ENCODE measurements at places on chromosomes 2 and 18.

- no peak for DNase-seq
Measured at GRCh38 chr2:135183822-135184221, 131.7 kb downstream of the RAB3GAP1 start.

GRCh38 chr2:31087491-31087890, 50.7 kb downstream of the GALNT14 start:
- no peak for DNase-seq

DNA sequence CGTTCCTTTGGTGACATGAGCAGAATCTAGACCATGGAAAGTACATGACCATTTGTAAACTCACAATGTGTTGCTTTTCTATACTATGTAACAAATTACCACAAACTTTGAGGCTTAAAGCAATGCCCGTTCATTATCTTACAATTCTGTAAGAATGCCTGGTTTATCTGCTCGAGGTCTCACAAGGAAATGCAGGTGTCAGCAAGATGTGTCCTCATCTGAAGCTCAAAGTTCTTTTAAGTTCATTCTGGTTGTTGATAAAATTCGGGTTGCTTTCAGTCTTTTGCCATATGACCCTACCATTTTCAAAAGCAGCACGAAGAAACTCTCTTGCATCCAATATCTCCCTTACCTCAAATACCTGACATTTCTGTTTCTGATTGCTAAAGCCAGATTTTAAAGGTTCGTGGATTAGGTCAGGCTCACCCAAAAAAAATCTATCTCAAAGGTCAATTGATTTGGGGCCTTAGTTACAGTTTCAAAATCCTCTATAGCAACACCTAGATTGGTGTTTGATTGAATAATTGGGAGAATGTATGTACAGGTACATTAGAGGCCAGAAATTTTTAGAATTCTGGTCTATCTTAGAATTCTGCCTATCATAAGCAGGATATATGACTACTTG, 125.9 kb downstream of the TMEM131 start:
- peak; percentile 39 for DNase-seq

- DNase-seq = no peak
Measured at GRCh38 chr2:102120701-102121159, 21.8 kb upstream of the IL1R1 start.

DNA sequence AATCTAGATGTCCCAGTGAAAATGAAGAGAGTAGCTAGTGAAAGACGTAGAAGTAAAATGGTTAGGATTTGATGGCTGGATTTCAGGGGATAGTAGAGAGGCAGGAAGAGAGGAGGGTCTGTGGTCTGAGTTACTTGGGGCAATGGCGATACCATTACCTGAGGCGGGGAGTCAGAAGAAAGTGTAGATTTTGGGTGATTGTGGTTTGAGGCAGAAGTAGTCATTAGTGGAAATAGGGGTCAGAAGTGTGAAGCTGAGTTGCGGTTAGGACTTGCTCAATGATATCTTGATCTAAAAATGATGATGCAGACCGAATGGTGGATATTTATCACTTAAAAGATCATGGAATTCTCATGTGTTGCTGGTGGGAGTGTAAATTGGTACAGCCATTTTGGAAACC, 41.0 kb downstream of the CEP192 start:
- no peak for DNase-seq

GRCh38 chr18:34039201-34039600, 185.5 kb downstream of the NOL4 start:
- peak; percentile 46 for DNase-seq

GRCh38 chr2:191148791-191149190, 2.0 kb downstream of the STAT4 start:
- peak; percentile 65 for DNase-seq

DNA sequence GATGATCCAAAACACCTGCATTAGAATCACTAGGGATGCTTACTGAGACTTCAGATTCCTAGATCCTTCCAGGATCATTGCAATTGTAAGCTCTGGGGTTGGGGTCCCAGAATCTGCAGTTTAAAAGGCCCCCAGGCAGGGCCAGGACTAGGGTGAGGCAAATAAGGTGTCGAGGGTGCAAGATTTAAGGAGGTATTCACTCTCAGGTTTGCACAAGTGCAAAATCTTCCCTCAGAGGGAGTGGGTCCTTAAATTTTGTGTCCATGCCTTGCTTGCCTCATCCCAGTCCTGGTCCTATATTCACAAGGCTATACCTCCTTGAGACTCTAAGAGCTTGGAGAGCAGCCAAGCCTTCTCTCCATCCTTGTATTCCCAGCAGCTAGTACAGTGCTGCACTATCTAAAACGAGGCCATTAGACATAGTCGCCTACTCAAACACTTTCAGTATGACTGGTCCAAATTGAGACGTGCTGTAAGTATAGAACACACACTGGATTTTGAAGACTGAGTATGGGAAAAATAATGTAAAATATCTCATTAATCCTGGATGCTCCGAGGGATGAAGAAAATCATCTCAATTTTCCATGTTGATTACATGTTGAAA, 31.6 kb upstream of the MREG start:
- DNase-seq = no peak

GRCh38 chr18:35029770-35030169, 11.4 kb upstream of the MAPRE2 start:
- peak; percentile 68 for DNase-seq

- no peak for DNase-seq
Measured at GRCh38 chr18:52920665-52921064, 580.7 kb downstream of the DCC start.

GRCh38 chr2:239802185-239802649, 222.9 kb downstream of the NDUFA10 start:
- no peak for DNase-seq

DNA sequence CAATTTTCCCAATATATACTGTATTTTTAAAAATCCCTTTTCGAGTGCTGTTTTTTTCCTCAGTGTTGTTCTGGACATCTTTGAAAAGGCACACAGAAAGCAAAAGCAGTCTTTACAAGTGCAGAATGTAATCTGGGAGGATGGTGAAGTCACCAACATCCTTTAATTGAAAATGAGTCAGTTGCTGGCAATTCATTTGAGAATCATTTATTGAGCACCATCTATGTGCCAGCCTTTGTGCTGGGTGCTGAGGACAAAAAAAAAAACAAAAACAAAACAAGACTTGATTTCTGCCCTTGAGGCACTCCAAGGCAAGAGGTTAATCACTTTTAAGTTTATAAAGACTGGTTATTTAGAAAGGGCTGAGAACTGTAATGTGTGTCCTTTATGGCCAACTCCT, 46.7 kb upstream of the ACVR1 start:
- DNase-seq = no peak

- no peak for DNase-seq
Measured at GRCh38 chr2:68231061-68231372, 21.3 kb downstream of the PPP3R1 start.

DNA sequence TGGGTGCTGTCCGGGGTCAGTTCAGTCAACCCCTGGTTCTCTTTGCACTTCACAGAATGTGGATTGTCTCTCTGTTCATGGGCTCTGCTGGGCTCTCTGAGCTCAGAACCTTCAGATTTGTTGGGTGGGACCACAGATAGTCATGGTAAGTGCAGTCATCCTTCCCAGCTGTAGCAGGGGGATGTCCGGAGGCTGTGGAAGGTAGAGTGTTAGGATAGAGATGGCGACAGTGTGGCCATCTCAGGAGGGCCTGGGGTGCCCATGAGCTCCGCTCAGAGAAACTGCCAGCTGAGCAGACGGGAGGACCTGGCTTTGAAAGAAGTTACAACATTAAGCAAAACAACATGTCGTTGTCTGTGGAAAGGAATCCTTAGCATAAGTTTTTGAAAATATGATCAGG, 149.8 kb downstream of the FAM210A start:
- DNase-seq = no peak

DNA sequence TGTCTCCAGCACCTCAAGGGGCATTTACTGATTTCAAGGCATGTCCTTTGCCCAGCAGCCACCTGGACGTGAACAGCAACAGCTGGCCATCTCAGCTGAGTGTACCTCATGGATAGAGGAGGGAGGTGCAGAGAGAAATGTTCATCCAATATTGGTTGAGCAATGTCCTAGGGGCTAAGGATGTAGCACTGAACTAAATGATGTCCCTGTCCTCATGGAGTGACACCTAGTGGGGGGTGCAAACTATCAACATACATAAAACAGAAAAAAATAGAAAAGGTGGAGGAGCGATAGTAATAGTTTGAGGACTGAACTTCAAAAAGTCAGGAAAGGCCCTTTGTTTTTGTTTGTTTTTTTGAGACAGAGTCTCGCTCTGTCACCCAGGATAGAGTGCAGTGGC, 4.8 kb upstream of the UGGT1 start:
- DNase-seq = no peak

DNA sequence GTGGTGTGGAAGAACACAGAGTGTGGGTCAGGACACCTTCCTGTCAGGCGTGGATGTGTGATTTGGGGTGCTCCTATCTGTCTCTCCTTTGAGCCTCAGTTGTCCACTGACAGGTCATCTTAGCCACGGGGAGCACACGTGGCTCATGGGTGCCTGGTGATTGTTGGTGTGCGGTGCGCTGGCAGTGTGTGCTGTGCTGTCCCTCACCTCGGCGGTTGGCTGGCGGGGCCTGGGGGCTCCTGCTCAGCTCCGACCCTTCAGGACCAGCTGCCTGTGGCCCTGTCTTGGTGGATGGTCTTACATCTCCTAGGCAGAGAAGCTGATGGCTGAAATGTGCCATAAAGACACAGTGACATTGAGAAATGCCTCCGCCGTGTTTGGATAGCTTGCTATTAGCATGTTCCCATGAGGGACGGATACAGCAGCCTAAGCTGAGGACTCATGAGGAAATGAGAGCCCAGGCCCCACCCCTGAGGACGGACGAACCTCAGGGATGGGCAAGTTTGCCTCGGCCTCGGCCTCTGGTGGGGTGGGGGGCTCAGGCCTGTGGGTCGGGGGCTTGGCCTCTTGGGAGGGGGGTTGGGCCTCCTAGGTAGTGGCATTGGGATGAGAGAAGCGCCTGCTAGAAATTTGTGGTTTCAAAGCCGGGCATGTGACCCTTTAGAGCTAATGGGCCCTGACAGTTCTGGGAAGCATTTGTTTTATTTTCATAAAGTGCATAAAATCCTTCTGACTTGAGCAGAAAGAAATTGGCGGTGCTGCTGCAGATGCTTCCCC, 20.3 kb upstream of the ASB1 start:
- DNase-seq = no peak

- DNase-seq = no peak
Measured at GRCh38 chr2:223562078-223562477, 40.1 kb downstream of the SCG2 start.

DNA sequence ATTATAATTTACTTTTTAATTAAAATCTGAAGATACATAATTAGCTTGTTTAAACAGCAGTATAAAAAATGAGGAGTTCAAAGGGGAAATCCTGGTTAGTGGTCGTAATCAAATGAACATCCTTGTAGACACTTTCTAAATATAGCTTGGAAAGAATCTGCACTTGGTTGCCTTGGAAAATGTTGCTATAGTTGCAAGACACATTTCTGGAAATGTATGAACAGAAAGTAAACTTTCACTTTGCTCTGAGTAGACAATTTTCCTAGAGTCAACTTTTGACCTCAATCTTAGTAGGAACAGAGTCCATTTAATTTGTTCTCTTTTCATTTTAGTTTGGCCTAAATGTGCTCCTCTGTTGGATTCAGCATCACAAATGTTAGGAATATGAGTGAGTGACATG, 38.3 kb downstream of the GCA start:
- DNase-seq = peak; percentile 50

DNA sequence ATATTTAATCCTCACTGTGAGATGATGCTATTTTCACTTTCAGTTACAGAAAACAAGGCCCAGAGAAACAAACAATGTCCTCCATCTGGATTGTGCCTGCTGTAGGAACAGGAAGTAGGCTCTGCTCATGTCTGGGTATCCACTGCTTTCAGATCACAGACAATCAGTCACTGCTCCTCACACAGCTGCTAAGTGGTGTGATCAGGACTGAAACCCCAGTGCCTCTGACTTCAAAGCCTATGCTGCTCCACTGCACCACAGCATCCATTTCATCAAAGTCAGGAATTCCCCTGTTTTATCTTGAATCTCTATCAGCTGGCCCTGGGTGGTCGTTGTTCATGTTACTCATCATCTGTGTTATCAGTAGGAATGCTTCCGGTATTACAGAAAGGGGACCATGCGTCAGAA, 303.8 kb upstream of the TRIB2 start:
- no peak for DNase-seq

GRCh38 chr2:180573951-180574350, 406.5 kb upstream of the UBE2E3 start:
- no peak for DNase-seq

DNA sequence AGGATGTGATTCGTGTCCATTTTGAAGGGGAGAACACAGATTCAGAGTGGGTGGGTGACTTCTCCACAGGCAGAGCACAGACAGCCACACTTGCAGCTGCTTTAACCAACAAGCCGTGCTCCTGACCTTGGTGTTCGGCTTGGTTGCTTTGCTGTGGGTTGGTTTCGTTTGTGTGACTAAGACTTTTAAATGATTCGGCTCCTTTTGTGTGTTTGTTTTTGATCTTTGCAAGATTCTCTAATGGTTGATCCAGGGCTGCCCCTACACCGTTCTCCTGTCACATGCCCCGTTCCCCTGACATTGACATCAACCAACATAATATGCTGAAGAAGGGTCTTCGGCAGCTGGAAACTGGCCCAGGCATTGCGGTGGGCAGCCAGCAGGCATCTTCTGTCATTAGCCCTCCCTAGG, 95.9 kb upstream of the MBOAT2 start:
- DNase-seq = no peak

GRCh38 chr2:84906108-84906899, 848 bp downstream of the TMSB10 start:
- DNase-seq = no peak

GRCh38 chr2:11315074-11315705, 29.2 kb downstream of the ROCK2 start:
- DNase-seq = no peak

- no peak for DNase-seq
Measured at GRCh38 chr2:199962203-199962602, 6.8 kb downstream of the MAIP1 start.

- DNase-seq = no peak
Measured at GRCh38 chr2:212428681-212429478, 109.7 kb downstream of the ERBB4 start.

GRCh38 chr2:108623616-108624015, 89.3 kb downstream of the LIMS1 start:
- no peak for DNase-seq

Measured in common myeloid progenitor, CD34-positive (primary cell).